ENCODE measurements at places on chromosomes 5 and 9.

GRCh38 chr5:105922574-105922973 lies 1748.2 kb downstream of the EFNA5 start:
- no peak for DNase-seq

GRCh38 chr9:125556046-125556721 lies 150.8 kb downstream of the MAPKAP1 start:
- DNase-seq: no peak

DNA sequence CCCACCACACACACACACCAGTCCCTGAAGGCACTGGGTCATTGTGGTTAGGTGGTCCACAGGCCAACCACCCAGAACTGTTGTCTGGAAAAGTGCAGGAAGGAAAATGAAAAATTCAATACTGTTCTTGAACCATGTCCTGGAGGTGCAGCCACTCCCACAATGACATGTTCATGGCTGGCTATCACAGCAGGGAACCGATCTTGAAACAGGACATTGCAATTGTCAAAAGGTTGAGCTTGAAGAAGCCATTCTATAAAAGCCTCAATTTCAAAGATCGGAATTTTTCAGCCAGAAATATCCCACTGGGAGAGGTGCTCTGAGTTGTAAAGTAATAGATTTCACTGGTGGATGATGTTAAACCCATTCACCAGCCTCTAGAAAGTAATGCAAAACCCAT lies 218.2 kb downstream of the GNA14 start:
- DNase-seq: no peak

GRCh38 chr9:18795947-18796671 lies 236.9 kb downstream of the SAXO1 start:
- no peak for DNase-seq

DNA sequence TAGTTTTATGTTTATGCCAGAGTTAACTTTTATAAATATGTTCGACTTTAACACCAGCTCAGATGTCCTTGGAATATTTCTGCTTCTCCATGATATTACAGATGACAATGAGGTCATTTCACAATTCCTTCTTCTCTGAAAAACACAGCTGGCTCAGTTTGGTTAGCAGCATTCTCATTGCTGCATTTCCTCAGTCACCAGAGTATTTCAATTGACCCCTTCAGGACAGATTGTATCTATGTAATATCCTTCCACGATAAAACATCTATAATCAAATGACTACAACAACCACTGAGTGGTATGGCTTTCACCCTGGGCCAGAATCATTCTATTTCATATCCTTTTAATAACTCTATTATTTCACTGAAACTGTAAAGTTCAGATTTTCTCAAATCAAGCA lies 148.7 kb downstream of the OXCT1 start:
- no peak for DNase-seq

DNA sequence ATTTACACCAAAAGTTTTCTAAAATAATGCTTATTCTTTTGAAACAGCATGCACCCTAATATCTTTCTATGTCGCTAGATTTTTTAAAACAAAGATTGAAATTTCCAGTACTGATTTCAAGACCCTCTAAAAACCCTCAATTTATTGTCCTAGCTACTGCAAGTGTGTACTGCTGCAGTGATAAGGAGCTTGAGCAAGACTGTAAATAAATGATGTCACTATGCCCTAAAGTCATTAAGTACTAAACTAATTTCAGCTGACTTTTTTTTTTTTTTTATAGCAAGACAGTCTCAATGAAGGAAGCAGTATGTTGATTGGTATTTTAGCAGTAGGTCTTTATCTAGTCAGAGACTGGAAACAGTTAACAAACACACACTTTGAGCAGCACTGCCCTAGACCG lies 12.2 kb upstream of the MIER3 start:
- DNase-seq: no peak

DNA sequence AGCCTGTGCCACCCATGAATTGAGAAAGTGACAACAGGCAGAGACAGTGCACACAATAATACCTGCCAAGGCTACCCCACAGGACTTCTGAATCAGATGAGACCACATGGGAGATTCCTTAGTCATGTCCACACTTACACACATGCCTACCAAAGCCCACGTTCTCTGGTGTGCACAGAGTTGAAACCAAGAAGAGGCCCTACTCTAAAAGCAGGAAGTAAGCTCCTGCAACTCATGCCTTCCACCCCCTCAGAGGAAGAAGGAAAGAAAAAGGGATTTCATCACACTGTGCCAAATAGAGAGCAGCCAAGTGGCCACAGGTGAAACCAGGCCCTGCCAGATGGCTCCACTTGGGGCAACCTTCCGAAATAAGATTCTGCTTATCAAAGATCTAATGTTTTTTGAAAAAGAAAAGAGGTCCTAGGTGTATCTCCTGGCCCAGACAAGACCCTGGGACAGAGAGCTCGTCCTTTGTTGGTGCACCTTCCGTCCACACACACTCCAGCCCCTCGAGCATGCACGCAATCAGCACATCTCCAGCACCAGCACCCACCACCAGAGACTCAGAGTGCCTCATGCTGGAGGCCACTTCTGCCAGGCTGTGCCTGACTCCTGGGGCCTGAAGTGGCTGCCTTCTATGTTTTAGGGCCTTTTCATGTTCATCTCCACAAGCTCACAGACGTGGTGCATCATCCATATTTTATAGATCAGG lies 114.6 kb upstream of the SPOCK1 start:
- DNase-seq: no peak
